CD4-positive, alpha-beta T cell treated with Interferon gamma for 1 hour (primary cell): ENCODE measurements at places on chromosomes 1 and 21.

DNA sequence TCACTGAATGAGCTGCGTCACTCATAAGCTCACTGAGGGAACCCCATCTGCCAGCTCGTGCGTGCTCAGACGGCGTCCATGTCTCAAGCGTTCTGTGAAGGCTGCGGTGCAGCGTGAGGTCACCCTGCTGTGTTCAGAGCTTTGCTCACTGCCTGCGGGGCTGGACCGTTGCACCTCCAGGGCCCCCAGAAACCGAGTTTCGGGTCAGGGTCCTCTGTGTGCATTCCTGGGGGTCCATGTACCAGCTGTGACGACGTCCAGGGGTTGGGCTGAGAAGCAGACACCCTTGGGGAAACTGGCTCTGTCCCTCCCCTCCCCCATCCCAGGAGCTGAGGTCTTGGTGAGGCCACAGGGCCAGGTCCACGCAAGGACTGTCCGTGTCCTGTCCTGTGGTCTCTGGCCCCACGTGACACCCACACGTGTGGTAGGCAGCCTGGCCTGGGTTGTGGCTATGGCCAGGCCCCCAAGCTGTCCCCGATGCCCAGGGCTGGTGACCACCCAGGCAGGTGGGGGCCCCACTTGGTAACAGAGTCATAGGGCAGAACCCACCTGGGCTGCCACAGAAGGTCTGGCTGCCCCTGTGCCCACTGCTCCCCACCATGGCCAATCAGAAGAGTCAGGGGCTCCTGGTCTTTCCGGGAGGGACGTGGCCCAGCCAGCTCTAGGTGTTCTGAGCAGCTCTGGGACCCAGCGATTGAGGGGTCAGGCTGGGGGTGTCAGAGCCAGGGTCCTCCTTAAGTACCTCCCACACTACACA is 24.4 kb downstream of the FTCD start:
- DNase-seq = no peak

DNA sequence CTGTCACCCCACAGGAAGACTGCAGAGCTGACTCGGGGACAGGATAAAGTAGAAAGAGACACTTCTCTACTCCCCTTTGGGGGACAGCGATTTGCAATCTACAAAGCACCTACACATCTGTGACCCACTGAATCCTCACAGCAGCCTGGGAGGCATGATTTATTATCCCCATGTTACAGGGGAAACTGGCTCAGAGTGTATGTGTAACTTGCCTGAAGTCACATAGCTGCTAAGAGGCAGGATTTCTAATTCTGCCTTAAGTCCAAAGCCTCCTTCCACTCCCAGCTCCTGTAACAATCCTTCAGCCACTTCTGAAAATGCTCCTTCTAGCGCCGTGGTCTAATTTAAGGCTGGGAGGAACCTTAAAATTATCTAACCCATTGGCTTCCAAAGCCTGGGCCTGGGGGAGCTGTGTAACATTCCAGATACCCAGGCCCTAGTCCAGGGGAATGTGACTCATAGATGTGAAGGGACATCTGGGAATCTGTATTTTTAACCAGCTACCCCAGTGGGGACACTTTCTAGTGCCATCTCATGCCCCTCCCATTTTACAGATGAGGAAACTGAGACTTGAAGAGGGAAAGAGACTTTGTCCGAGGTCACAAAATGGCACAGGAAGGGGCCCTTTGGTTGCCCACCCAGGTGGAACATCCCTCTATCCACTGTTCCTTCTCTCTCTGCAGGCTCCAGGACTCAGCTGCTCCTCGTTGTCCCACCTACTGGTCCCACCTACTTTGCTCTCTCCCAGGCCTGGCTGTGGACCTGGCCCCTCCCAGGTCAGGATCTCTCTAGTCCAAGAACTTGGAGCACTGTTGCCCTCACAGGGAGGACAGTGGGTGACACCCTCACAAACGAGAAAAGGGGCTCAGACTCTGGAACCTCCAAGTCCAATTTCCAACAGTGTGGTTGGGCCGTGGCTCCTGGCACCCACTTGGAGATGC is 48.9 kb downstream of the AHDC1 start:
- no peak for DNase-seq

DNA sequence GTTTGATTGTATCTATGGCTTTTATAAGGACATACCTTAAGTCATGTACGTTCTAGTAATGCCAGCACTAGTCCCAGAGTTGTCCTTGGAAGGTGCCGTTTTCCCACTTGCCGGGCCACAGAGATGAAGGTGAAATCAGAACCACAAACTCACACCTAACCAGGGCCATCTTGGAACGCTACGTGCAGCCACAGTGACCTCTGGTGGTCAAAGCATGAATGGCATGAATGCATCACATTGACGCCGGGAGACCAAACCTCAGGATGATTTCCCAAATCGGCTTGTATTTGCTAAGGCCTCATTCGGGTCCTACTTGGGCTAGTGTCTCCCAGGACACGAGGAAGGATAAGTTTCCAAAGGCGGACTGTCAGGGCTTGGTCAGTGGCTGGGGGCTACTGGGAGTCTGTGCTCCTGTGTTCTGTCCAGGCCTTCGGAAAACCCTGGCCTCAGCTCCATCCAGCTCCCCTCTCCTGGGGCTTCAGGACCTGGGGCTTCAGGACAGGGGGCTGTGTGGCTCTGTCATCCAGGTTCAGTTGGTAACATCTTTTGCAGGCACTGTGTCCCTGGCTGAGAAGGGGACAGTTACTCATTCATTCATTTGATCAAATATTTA is 260.5 kb downstream of the PRDM2 start:
- DNase-seq = peak; percentile 34

- no peak for DNase-seq
Observed at GRCh38 chr1:42057800-42058199, 95.4 kb upstream of the GUCA2B start.

GRCh38 chr1:46295306-46295705 is 8.1 kb downstream of the LRRC41 start:
- DNase-seq = no peak

- DNase-seq = no peak
Observed at GRCh38 chr1:118184739-118185083, 317 bp downstream of the SPAG17 start.

DNA sequence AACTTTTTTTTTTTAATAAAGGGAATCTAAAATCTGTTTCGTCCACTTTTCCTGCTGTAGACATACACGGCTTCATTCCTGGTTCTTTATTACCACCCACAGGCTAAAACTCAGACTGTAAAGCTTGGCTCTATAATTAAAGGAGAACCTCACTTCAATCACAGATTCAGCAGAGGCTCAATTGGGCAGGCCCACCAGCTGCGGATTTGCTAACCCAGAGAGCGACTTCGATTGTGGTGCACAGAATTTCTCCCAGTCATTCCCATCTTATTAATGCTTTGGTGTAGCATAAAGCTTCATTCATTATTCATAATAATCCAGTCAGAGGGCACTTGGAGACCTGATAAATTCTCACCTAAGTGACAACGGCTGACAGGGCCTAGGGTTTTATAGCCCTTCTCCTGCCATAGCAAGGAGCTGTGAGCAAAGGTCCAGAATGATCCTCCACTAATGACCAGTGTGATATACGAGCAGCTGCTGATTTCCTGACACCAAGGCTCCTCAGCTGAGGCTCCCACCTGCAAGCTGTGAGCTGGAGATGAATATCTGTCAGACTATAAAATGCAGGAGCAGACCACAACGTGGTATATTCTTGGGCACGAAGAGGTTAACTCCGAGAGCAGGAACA is 149.0 kb downstream of the ATP6V1G3 start:
- DNase-seq = no peak

- DNase-seq = no peak
Observed at GRCh38 chr1:169878498-169878897, 15.2 kb downstream of the SCYL3 start.

DNA sequence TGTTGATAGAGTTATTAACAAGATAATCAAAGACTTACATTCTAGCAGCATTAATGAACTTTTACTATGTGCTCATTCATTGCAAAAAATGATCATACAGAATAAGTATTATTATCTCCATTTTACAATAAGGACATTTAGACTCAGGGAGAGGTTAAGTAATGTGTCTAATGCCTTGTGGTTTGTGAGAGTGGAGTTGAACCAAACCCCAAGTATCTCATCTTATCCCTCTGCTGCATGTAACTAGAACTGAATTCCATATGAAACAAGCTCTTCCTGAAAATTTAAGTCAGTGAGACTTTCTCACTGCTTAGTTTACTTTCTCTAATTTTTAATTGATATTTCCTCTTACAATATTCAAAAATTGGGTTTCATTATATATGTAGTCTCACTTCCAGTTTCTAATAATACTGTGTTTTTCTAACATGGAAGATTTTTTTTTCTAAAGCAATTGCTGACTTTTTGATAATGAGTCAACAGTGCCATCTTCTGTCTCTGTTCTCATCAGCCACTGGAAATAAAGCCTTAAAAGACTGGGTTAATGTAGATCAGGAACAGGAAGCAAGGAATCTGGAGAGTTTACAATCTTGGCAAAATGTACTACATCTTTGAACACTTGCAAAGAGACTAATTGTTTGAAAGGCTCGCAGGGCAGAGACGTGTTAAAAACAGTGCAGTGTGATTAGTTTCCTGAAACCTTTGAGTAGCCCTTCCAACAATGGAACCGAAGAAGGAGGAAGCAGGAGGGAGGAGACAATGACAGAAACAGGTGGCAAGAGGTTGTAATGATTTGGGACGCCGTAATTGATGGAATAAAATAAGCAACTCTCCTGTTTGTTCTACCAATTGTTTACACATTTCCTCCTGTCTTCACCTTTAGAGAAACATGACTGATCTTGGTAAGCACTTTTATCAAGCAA is 567.6 kb downstream of the MRPL39 start:
- DNase-seq = no peak

- DNase-seq = peak; percentile 16
Observed at GRCh38 chr1:25019337-25020172, 89.5 kb upstream of the RUNX3 start.

GRCh38 chr1:166283190-166283589 is 116.4 kb upstream of the FAM78B start:
- no peak for DNase-seq
